ENCODE measurements at places on chromosomes 3 and 15. TPM values are rescaled to one million over a fixed set of nuclear protein-coding genes. Genes with fewer than 3 reads are reported as not detected.

The LHFPL4 gene
- not detected for total RNA-seq

The THRB gene
- not detected for total RNA-seq

The TMEM40 gene
- 5.3 TPM for total RNA-seq

The PATL2 gene
- 101 TPM for total RNA-seq

The KCNMB2 gene
- total RNA-seq, result not detected

The TMEM42 gene
- 15.9 TPM for total RNA-seq

The LMOD3 gene
- not detected for total RNA-seq

The CLSTN2 gene
- 0.05 TPM for total RNA-seq

The FSTL1 gene
- 1.4 TPM for total RNA-seq

The CCDC9B gene
- total RNA-seq, result 5.3 TPM

The ADAMTS7 gene
- 0.16 TPM for total RNA-seq

Measured in natural killer cell (primary cell).